Stimulated activated CD8-positive, alpha-beta memory T cell treated with anti-CD3 and anti-CD28 coated beads, Interleukin-4, amount 100 ng/mL, for 1 hour (primary cell): ENCODE measurements at places on chromosomes 12 and 14.

- no peak for DNase-seq
Observed at GRCh38 chr12:17062267-17063036, 456.5 kb upstream of the LMO3 start.

GRCh38 chr12:80598004-80598606 lies 109.3 kb upstream of the MYF6 start:
- DNase-seq, result no peak

DNA sequence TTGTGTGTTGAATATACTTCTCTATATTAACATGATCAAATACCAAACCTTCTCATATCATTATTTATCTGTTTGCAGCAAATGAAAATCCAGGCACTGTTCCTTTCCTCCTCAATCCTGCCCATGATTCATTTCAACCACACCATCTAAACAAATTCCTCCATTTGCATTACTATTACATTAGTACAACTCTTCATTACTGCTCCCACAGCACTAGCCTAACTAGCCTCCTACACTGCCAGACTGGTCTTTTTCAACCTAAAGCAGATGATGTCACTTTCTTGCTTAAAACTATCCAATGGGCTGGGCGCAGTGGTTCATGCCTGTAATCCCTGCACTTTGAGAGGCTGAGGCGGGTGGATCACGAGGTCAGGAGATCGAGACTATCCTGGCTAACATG lies 117.3 kb upstream of the MYF6 start:
- DNase-seq, result no peak

DNA sequence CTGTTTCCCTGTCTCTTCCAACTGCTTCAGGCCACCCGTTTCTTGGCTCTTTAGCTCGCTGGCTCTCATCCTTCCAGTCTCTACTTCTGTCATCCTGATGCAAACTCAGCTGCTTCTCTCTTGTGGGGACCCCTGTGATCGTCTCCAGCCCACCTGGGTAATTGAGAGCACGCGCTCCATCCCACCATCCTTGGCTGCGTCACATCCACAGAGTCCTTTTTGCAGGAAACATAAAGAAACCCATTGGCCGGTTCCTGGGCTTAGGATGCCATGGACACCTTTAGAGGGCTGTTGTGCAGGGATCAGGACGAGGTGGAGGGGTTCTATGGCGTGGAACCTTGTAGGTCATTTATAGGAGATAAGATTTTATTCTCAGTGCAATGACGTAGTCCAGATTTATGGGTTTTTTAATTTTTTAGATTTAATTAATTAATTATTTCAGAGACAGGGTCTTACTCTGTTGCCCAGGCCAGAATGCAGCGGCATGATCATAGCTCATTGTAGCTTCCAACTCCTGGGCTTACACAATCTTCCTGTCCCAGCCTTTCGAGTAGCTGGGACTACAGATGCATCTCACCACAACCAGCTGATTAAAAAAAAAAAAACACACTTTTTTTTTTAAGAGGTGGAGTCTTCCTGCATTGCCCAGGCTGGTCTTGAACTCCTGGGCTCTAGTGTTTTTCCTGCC lies 82.6 kb downstream of the CCDC92 start:
- DNase-seq, result no peak

- no peak for DNase-seq
Observed at GRCh38 chr14:37417833-37418232, 177.2 kb downstream of the FOXA1 start.

DNA sequence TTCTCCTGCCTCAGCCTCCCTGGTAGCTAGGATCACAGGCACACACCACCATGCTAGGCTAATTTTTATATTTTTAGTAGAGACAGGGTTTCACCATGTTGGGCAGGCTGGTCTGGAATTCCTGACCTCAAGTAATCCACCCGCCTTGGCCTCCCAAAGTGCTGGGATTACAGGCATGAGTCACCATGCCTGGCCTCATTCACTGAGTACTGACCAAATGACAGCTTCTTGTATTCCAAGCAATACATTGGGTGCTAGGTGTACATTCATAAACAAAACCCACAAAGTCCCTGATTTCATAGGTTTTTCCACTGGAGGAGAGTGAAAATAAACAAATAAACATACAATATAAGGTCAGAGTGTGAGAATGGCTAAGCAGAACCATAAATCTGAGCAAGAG lies 136.3 kb downstream of the HELB start:
- no peak for DNase-seq

- no peak for DNase-seq
Observed at GRCh38 chr12:95703986-95704385, 86.6 kb downstream of the NTN4 start.

- no peak for DNase-seq
Observed at GRCh38 chr12:10718279-10718821, 4.8 kb downstream of the YBX3 start.
